HT1080 (cell line): ENCODE measurements at places on chromosomes 2 and 18. TPM values are rescaled to one million over a fixed set of nuclear protein-coding genes. Genes with fewer than 3 reads are reported as not detected.
A peak's percentile ranks its signal among the peaks of the same experiment; 100 is the strongest.

Gene MDH1B
- total RNA-seq, result 0.29 and 1.1 TPM in 2 replicates

GRCh38 chr18:69978732-69979715 is 31.4 kb upstream of the CD226 start:
- no peak for DNase-seq

DNA sequence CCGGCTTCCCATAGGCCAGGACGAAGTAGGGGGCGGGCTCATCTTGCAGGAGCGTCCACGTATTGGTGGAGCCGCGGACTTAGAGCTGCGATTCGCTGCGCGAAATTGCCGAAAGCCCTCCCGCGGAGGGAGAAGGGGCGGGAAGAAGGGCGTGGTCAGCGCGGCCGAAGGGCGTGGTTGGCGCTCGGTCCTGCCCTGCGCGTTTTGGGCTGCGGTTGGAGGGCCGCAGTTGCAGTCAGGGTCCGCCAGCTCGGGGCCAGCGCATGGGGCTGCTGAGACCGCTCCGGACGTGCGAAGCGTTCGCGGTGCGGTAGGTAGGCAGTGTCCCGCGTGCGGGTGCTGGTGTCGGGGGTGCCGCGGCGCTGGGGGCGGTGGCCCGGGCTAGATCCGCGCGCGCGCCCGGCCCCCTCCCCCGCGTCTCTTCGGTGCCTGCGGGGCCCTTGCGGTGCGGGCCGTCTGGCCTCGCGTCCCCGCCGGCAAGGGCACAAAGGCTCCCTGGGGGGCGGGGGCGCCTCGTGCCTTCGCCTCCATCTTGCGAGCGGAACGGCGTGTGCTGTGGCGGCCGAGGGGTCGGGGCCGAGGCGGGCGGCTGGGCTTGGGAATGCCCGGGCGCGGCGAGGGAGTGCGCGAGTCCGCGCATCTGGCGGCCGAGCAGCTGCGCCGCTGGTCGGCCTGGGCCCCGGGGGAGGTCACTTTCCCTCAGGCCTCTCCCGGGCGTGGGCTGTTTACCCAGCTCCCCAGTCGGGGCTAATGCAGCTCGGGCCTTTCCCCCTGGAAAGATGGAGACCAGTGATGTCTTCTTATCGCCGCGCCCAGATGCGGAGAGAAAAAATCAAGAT is at the start of gene CEP68:
TSS of gene CEP68 (plus strand) at position 202 of the 839 bp plus-strand sequence. CDS start 13,029 bp downstream, outside the sequence.
- peak; percentile 96 for DNase-seq

DNA sequence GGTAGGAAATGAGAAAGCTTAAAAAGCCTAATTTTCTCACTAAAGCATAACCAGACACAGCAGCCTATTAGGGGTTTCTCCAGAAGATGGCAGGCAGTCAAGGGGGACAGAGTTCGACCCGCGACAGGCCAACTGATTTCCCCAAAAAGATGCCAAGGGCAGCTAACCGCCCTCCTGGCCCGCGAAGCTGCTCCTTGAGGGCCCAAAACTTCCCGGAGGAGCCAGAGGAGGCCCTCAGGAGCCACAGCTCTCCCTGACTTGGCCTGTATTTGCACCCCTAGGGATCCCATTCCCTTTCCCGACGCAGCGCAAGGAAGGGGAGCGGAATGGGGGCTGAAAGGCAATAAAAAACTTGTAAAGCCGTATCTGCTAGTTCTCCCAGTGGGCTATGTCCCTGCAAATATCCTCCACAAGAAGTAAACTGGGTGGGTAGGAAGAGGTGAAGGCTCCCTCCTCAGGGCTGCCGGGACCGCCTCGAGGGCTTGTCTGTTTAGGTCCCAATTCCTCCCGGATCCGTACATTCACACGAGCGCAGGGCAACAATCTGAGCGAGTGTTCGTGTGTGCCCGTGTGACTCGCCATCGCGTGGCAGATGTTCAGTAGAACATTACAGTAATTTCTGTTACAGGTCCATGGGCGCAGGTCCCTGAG is 756 bp upstream of the NAGK start:
- DNase-seq, result no peak

Gene SERPINB3
- total RNA-seq, result not detected in 2 replicates

DNA sequence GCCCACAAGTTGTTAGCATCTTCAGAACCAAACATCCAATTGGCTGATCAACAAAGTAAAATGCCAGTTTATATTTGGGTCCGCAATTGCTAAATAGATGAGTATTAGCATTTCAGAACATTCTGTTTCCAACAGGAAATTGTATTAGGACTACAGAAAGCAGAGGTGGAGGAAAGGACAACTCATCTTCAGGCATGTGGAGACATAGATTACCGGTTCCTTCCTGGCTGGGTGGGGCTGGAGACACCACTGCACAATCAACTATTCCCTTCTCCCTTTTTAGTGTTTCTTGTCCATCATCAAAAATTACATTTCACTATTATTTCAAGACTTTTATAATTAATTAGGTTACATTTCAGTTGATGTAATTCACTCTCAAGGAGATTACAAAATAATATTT is 83.8 kb downstream of the ADAM23 start:
- no peak for DNase-seq

GRCh38 chr2:96954011-96954846 is 32.2 kb downstream of the FAM178B start:
- no peak for DNase-seq

- DNase-seq, result no peak
These were observed 161.3 kb downstream of the SETBP1 start for GRCh38 chr18:44841752-44842587.

DNA sequence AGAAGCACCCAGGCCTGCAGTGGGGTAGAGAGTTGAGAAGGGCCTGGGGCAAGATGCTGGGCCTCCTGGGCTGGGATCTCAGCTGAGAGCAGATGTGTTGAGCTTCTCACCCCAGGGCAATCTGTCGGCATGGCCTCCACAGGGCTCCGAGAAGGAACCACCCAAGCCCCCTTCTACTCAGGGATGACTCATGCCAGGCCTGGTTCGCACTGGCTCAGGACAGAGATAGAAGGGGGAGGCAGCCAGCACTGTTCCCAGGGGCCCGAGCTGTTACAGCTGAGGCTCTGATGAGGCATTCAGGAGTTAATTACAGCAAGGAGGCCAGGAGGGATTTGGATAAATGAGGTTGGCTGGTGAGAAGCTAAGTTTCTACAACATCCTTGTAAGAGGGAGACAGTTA is 62.5 kb downstream of the CENPO start:
- peak; percentile 26 for DNase-seq

Gene CYP27A1
- not detected in 2 replicates for total RNA-seq

DNA sequence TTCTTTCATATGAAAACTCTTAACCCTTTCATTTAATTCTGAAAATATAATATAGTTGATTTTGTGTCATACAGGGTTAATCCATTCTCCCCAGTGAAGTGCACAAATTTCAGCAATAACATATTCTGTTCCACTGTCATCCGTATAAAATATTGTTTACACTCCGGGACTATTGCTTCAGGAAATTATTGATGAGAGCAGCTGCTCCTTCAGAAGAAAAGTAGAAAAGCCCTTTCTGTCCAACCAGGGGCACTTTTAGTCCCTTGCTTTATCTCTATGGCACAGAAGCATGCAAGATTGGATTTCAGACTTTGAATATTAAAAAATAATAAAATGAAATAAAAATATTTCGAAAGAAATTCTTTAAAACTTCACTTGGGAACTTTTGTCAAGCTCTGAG is 535.7 kb upstream of the SLC39A10 start:
- no peak for DNase-seq

DNA sequence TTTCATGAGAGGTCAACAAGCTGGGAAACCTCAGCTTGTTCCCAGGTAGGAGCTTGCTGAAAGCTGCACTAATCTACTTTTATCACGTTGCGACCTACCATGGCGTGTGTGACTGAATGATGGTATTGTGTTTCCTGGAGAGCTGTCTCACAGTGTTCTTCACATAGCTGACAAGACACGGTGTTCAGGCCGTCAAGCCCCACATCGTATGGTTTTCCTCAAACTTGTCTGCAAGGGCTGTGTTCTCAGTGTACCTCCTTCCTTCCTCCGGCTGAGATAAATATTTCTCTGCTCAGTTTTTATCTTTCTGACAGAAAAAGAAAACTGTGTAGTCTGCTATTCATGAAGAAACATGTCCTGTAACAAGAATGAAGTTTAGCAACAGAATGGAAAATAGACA is 244.8 kb downstream of the DCDC2C start:
- DNase-seq, result no peak
